Cerebellum (tissue), 4 donors: ENCODE measurements at places on chromosomes 5 and 9.

DNA sequence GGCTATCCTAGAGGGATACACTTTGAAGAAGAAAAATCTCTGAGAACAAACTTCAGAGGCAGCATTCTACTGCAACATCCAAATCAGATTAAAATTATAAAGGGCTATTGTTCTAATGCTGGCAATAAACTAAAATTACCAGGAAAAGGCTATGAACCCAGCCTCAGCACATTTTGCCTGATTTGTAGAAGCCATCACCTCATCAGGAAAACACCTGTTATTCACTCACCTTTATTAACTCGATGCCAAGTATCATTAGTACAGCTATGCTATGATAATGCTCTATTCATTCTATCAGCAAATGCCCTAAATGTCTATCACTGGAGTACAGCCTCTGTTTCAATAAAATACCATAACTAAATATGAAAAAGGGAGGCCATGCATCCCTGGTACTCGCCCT is 510.2 kb downstream of the RASEF start:
- no peak for DNase-seq

DNA sequence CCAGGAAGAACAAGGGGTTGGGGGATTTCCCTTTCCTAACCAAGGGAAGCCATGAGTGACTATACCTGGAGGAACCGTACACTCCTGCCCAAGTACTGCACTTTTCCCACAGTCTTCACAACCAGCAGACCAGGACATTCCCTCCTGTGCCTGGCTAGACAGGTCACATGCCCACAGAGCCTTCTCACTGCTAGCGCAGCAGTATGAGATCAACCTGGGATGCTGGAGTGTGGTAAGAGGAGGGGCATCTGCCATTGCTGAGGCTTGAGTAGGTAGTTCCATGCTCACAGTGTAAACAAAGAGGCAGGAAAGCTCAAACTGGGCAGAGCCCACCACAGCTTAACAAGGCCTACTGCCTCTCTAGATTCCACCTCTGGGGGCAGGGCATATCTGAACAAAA is 35.9 kb downstream of the SAXO1 start:
- DNase-seq, result no peak

- no peak for DNase-seq
Measured at GRCh38 chr9:106420511-106420944, 442.4 kb upstream of the ZNF462 start.

GRCh38 chr9:77843076-77843870 is 188.3 kb downstream of the GNAQ start:
- DNase-seq, result no peak

- DNase-seq, result no peak
Measured at GRCh38 chr9:77158772-77159513, 18.4 kb upstream of the VPS13A start.

DNA sequence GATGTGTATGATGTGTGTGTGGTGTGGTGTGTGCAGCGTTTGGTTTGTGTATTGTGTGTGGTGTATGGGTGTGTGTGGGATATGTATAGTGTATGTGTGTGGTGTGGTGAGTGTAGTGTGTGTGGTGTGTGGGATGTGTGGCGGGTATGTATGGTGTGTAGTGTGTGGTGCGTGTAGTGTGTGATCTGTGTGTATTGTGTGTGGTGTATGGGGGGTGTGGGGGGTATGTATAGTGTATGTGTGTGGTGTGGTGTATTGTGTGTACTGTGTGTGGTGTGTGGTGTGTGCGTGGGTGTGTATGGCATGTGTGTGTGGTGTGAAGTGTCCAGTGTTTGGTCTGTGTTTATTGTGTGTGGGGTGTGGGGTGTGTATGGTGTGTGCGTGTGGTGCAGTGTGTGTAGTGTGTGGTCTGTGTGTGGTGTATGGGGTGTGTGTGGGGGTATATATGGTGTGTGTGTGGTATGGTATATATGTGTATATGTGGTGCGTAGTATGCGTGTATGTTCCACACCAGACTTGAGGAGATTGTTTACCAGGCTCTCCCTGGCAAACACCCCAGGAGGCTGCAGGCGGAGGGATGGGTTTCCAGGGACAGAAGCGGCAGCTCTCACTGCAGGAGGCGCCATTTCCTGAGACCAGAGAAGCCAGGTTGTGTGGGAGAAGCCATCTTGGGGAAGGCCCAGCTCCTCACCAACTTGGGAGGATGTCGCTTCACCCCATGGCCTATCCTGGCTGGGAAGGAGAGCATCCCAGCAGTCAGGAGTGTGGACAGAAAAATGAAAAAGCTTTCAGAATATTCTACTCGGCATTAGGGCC is 138.1 kb downstream of the NXNL2 start:
- DNase-seq, result no peak
